ENCODE measurements at places on chromosomes 7 and 10.

- no peak for DNase-seq
Observed at GRCh38 chr10:8360365-8360764, 305.9 kb downstream of the GATA3 start.

DNA sequence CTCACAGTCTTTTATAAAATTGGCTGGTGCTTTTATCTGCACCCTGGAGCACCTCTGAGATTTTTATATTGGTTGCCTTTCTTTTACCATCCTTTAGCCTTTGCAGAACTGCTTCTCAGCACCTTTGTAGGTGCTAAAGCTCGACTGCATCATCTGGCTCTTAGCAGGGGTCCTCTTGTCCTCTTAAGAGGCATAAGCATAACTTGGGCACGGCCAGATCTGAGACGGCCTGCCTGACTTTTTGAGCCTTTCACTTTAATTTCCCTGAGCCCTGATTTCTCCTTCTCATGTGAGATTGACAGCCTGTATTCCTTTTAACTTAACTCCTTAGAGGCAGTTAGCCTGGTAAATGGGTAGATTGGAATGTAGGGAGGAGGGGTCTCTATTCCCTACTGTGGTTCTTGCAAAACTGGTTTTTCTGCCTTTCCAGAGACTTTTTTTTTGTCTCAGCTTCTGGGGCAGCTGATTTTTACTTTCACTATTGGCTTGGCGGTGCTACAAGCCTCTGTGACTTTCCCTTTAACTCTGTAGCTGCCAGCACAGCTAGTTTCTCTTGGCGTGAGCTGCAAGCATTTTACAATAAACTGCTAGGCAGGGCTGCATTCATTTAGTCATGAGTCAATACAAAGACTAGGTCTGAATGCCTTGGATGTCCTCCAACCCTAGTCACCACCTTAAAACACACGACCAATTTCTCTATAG, 24.0 kb downstream of the ZPBP start:
- no peak for DNase-seq

DNA sequence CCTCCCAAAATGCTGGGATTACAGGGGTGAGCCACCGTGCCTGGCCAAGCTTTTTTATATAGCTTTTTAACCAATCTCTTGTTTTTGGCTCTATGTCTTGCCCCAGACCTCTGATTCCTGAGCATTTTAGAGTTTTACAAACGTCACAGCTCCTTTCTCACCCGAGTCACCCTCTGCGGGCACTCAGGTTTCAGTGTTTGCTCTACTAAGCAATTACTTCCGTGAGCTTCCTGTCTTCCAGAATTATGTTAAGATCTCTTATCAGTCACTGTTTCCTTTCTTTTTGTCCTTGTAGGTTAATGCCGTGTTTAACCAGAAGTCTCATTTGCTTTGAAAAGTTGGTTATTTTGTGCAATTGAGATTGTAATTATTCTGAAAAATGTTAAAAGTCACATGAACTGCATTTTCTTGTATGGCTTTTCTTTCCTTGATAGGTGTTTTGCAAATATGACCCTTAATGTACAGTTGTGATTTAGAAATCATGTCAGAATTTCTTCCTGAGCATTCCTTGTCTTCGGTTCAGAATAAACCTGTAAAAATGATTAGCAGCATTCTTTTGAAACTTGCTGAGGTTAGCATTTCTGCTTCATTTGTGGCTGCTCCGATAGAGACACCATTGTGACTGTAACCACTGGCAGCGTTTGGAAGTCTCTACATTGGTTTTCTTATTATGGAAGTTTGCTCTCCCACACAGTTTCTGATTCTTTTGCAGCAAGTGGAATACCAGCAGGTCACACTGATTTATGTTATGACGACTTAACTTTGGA, 4.5 kb upstream of the HKDC1 start:
- DNase-seq: no peak

- DNase-seq: no peak
Observed at GRCh38 chr7:64626083-64626469, 39.9 kb upstream of the ZNF107 start.

DNA sequence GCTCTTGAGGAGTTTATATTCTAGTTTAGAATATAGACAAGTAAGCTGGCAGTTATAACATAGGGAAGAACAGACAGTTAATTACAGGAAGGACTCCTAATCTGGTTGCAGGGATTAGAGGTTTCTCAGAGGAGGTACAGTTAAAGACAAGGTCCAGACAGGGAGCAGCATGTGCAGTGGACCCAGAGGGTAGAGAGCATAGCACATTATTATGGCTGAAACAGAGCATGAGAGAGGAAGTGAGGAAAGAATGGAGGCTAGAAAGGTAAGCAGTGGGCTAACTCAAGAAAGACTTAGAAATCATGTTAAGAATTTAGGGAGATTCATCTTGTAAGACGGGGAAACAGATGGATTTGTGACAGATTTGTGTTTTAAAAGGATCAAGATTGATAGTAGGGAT, 9.7 kb downstream of the MIOS start:
- DNase-seq: no peak

GRCh38 chr10:8338177-8338766, 283.8 kb downstream of the GATA3 start:
- DNase-seq: no peak

GRCh38 chr7:43232366-43232765, 119.9 kb downstream of the HECW1 start:
- no peak for DNase-seq

- DNase-seq: no peak
Observed at GRCh38 chr7:23443974-23444373, 26.3 kb downstream of the IGF2BP3 start.

DNA sequence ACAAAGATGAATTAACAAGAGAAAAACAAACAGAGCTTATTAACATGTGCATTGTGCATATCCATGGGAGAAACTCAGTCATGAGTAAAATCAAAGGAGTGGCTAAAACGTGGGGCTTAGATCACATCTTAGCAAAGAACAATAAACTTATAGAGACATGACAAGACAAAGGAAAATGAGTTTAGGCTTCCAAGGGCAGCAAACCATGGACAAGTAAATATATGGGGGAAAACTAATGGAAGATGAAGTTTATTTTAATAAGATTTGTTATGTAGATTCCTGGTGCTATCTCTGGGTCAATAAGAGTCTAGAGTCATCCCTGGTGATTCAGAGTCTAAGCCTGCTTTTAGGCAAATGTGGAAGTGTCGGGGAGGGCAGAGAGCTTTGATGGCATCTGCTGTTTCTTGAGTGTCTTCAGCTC, 87.2 kb upstream of the PLPP4 start:
- no peak for DNase-seq

GRCh38 chr7:3427957-3428356, 126.9 kb downstream of the SDK1 start:
- DNase-seq: no peak

DNA sequence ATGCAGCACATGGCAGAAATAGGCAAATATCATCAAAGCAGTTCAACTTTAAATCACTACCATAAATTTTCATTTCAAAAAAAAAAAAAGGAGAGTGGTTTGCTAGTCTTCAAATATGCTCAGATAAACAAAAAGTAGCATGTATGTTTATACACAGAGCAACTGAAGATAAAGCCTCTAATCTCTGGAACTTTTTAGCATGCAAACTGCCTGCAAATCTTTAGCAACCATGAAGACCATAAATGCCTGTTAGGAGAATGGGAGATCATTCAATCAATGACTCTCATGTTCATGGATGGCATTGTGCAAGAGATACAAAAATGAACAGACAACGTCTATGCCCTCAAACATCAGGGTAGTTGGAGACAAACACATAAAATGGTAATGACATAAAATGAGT, 57.3 kb downstream of the ORC5 start:
- no peak for DNase-seq

DNA sequence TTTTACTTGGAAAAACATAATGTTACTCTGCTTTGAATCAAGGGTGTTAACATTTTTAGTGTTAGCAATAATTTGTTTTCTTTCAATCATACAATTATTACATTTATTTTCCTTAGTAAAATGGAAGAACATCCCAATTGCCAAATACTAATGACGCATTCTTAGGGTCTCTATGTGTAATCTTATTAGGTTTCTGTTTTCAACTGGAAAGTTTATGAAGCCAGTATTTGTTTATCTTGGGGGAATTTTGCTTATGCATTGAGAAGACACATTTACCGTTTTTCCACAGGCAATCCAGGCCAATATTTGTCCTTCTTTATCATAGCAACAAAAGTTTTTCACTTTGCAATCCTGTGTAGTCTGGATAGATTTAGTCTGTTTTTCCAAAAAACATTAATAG, 134.5 kb downstream of the CPED1 start:
- DNase-seq: no peak

Measured in uterus (tissue), 4 donors.